ENCODE measurements at places on chromosomes 13 and 19. TPM values are rescaled to one million over a fixed set of nuclear protein-coding genes. Genes with fewer than 3 reads are reported as not detected.

The ASF1B gene
- polyA plus RNA-seq, result 12.4 TPM

The LSR gene
- 255 TPM for polyA plus RNA-seq

The PSG7 gene
- polyA plus RNA-seq, result not detected

The RASGRP4 gene
- not detected for polyA plus RNA-seq

The TMEM272 gene
- 0.23 TPM for polyA plus RNA-seq

The PLK5 gene
- 0.12 TPM for polyA plus RNA-seq

The ZNF284 gene
- polyA plus RNA-seq, result 0.87 TPM

The ZNF536 gene
- 3.6 TPM for polyA plus RNA-seq

The ZNF441 gene
- 6.4 TPM for polyA plus RNA-seq

The ZNF439 gene
- polyA plus RNA-seq, result 2.6 TPM

The SMAD9 gene
- 4.1 TPM for polyA plus RNA-seq

The MYDGF gene
- 365 TPM for polyA plus RNA-seq

The FOXA3 gene
- 16.7 TPM for polyA plus RNA-seq

The ZNF471 gene
- polyA plus RNA-seq, result 2.5 TPM

The ERICH4 gene
- 4.3 TPM for polyA plus RNA-seq

The C19orf33 gene
- polyA plus RNA-seq, result 123 TPM

The TNFSF11 gene
- polyA plus RNA-seq, result not detected

The CDC42EP5 gene
- polyA plus RNA-seq, result 71.5 TPM

The SPRED3 gene
- polyA plus RNA-seq, result 2.3 TPM

The CNFN gene
- polyA plus RNA-seq, result 8.3 TPM

The LILRB2 gene
- polyA plus RNA-seq, result 0.09 TPM

The PGLYRP2 gene
- polyA plus RNA-seq, result not detected

The STX10 gene
- polyA plus RNA-seq, result 106 TPM

The LGI4 gene
- 5.2 TPM for polyA plus RNA-seq
